Effector CD8-positive, alpha-beta T cell (primary cell): ENCODE measurements at places on chromosomes 3 and 15.

- no peak for DNase-seq
Observed at GRCh38 chr15:64678126-64678819, 97.1 kb downstream of the RBPMS2 start.

- DNase-seq: no peak
Observed at GRCh38 chr3:184184546-184185230, 1.3 kb upstream of the ABCF3 start.

DNA sequence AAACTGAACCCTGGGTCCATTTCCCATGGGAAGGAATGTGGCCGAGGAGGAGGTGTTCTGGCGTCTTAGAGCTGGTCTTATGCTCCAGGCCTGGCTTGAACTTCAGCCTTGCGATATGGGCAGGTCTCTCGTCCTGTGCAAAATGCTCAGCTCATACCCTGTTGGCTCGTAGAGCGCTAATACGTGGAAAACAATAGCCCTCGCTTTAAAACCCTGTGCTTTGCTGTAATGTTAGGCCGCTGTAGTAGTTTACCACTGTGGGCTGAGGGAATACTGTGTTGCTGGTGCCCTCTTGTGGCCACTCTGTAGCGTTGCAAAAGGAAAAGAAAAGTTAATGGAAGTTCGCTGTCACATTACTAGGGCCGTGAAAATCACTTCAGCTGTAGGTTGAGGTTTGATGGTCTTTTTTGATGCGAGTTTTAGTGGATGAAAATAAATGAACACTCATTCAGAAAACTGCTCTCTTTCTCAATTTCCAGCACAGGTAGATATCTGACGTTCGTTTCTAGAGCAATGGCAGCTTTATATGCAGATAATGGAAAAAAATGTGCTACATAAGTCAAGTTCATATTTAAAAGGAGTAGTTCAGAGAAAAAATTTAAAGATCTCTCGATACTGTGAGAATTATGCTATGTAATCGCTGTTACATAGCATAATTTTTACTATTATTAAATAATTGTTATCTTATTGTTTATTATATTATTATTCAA is 92.9 kb downstream of the MCTP2 start:
- DNase-seq: peak; percentile 21

GRCh38 chr15:85689729-85690128 is 105.0 kb downstream of the KLHL25 start:
- DNase-seq: peak; percentile 37

DNA sequence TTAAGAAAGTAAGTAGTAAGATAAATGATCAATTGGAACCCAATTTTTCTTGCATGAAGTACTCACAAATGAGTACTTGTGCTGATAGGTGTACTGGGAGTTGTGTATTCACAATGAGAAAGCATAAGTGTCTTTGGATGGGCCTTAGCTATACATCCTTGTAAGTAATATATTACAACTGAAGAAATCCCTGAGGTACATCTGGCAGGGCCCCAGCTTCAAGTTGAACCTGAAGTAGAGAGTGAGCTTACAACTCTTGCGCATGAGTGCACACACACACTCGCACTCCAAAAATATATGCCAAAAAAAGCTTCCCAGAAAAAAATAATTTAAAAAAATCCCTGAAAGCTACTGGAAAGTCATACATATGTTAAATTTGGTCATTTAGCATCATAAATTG is 222.5 kb downstream of the ROBO2 start:
- DNase-seq: no peak

GRCh38 chr15:66374179-66374578 is 12.5 kb upstream of the MAP2K1 start:
- DNase-seq: no peak

DNA sequence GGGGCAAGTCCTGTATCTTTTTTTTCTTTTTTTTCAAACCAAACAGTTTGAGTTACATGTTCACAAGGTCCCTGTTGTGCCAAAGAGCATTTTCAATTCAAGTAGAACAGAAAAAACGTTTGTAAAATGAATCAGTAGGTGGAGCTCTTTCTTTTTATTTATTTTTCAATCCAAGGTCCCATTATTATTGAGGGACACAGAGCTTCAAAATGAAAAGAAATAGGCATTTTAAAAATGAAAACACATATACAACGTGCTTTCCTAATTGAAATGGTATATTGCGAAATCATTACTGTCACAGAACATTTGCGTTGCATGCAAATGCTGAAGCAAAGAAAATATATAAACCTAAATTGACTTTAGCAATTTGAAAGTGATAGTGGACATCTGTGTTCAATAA is 711.0 kb downstream of the MECOM start:
- DNase-seq: no peak

GRCh38 chr3:29181872-29182271 is 99.0 kb upstream of the RBMS3 start:
- no peak for DNase-seq

GRCh38 chr3:184546252-184546651 is 15.3 kb upstream of the EPHB3 start:
- no peak for DNase-seq

GRCh38 chr15:25568751-25569150 is 129.9 kb upstream of the UBE3A start:
- DNase-seq: no peak

- DNase-seq: no peak
Observed at GRCh38 chr3:170476291-170476690, 57.6 kb downstream of the CLDN11 start.

DNA sequence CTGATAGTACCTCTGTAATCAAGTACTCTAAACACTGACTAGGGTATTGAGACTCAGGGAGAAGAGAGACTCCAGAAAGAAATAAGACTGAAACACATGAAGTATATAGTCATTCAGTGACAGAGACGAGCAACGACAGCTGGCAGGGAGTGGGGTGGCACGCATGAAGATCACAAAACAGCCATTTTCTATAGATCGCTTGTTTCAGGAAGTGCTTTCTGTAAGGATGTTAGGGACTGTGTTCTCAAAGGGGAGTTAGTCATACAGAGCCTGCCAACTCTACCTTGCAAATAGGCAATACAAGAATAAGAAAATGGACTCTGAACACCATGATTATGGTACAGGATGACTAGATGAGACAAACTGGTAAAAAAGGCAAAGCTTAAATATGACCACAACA is 139.5 kb downstream of the TBL1XR1 start:
- DNase-seq: no peak

DNA sequence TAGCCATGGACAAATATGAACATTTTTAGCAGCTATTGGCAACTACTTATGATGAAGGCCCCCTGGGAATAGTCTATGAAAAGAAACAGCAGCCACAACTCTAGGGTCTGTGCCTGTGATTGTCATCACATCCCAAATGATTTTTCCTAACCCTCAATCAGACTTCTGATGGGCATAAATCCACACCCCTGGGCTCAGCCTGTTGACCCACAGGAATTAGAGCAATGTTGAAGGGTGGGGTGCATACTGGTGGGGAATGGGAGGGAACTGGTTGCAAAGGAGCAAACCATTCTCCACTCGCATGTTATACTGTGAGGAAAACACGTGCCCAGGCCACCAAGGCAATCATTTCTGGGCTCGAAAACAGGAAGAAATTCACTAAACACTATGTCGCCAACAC is 106.5 kb upstream of the CTNNB1 start:
- no peak for DNase-seq

GRCh38 chr3:10157031-10157430 is 7.7 kb upstream of the IRAK2 start:
- no peak for DNase-seq

GRCh38 chr3:139794469-139795265 is 116.9 kb upstream of the NMNAT3 start:
- DNase-seq: no peak

DNA sequence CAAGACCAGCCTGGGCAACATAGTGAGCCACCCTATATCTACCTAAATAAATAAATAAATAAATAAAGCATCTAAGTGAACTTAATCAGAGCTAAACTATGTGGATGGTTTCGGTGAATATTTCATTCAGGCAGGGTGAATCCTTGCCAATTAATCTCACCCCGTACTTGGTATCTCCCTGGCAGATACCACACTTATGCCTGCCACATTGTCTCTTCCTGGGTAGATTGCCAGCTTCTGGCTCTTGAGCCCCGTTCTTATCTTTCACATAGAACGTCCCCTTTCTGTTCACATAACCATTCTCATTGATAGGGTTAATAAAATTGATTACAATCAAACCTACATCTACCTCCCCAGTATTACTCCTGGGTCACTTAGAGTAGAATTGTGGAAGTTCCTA is 7.0 kb downstream of the SNAP23 start:
- no peak for DNase-seq

GRCh38 chr3:43768381-43768973 is 77.7 kb downstream of the ABHD5 start:
- DNase-seq: no peak

DNA sequence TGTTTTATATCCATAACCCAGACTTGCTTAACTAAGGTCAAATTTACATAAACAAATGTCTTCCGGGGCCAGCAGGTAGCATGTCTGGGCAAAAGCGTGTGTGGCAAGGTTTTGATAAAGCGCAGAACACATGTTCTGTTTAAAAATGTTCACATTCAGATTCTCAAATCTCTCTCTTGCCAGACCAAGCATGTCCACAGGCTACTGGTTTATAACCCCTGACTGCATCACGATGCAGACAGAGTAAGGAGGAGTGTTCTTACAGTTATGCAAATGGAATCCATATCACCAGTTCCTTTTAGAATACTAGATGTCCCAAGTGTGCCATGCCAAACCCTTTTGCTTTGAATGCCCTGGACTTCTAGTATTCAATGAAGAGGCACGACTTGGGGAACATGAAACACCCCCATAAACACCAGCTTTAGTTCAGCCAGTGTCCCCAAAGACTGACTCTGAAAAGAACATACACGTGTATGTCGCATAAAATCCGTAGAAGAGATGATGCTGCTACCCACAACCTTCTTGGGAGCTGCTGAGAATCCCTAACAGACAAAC is 412.0 kb downstream of the CNTN4 start:
- DNase-seq: no peak

DNA sequence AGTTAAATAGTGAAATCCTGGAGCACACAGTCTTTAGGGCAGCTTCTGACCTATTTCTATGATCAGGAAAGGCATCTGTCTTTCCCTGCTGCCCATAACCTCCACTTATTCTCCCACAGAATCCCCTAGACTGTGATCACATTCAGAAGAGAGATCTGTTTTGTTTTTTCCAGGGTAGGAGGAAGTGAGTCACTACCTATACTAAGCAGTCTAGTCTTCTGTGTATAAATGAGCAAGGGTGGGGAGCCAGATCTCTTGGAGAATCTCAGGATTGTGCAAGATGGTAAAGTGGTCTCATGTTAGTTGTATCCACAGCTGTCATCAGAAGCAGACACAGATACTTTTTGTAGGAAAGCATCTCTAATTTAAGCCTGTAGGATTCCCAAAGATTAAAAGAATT is 11.8 kb upstream of the FBXO22 start:
- no peak for DNase-seq

DNA sequence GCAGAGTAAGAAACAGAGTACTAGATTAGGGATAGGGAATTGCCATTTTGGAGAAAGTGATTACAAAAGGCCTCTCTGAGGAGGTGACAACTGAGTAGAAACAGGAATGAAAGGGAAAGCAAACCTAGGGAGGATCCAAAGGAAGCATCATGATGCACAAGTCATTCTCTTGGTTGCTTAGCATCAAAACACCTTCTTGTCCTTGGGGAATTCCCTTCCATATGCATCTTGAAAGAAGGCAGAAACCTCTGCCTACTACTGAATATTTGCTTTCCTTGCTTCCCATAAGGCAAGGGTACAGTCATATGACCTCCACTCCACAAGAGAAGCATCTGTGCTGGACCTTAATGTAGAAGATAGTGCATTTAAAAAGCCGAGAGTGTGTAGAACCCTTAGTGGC is 24.1 kb downstream of the GABPB1 start:
- no peak for DNase-seq

DNA sequence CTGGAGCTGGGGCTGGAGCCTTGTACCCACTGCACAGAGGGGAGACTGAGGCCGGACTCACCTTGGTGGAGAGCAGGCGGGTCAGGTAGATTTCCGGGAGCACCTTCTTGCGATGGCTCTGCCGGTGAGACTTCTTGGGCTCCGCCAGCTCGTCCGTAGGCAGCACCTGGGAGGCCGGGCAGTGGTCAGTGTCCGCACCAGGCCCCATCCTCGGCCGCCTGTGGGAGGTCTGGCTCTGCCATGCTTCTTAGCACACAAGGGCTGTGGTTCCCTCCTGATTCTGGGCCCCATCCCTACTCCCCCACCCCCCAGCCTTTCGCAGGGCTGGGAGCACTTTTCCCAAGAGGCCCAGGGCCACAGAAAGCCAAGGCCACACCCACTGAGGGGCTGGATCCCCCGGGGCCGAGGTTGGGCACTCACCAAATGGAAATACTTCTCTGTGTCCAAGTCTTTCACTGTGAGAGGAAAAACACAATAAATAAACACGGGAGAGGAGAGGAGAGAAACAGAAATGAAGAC is 17.4 kb downstream of the H1-8 start:
- DNase-seq: no peak

- no peak for DNase-seq
Observed at GRCh38 chr15:33438396-33438795, 127.6 kb downstream of the RYR3 start.

DNA sequence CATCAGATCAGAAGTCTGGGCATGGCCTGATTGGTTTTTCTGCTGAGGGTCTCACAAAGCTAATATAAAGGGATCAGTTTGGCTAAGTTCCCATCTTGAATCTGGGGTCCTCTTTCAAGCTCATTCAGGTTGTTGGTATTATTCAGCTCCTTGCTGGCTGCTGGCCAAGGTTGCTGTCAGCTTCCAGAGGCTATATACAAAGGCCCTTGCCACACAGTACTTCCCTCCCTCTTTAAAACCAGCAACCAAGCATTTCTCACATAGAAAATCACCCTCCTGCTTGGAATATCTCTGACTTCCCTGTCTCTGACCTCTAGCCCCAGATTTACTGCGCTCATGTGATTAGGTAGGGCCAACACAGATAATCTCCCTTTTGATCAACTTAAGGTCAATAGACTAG is 442.9 kb downstream of the ERC2 start:
- DNase-seq: no peak

DNA sequence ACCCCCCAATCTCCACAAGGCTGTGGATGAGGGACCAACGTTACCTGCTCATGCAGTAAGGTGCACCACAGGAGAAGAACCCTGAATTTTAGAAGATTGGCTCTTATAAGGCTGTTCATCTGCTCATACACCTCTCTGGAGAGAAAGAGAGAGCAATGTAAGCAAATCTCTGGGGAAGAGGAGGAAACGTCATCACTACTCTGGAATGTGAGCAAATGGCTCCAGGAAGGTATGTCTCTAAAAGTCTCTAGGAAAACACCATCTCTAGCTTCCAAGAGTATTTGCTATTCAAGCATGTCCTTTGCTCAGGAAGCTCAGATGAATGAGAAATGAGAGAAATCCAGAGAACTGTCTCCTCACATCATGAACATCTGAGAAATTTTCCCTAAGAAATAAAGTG is 235.4 kb downstream of the TBL1XR1 start:
- no peak for DNase-seq
